ENCODE measurements at places on chromosomes 3 and 15. TPM values are rescaled to one million over a fixed set of nuclear protein-coding genes. Genes with fewer than 3 reads are reported as not detected.
A peak's percentile ranks its signal among the peaks of the same experiment; 100 is the strongest.

The SAMMSON gene
- total RNA-seq: 3.4 TPM

DNA sequence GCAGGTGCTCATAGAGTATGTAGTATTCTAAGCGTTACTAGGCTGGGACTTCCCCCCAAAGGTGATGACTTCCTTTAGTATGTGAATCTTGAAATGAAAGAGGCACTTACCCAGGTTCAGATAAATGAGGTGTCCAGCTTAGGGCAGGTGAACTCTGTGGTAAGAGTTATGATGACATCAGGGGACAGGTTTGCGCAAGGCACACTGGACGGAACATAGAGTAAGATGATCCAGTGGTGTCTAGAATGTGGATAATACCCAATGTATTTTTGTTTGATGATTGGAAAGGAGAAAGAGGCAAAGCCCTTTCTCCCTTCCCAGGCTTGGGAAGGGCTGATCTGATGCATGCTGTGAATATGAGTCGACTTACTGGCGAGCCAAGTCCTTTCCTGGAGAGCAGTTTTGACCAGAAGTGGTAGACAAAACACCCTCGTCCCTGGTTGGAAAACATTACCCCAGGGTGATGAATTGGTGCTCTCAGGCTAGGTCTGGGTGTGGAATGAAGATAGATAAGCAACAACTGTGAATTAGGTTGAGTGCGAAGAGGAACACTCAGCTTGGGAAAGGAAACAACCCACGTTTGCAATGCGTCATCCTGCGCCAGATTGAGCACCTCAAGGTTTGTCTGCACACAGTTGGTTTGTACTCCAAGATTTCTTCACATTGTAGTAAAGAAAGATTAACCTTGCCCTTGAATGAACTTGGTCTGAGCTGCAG, 124.2 kb downstream of the GHSR start:
- DNase-seq: peak; percentile 44

The ACAN gene
- 23.2 TPM for total RNA-seq

DNA sequence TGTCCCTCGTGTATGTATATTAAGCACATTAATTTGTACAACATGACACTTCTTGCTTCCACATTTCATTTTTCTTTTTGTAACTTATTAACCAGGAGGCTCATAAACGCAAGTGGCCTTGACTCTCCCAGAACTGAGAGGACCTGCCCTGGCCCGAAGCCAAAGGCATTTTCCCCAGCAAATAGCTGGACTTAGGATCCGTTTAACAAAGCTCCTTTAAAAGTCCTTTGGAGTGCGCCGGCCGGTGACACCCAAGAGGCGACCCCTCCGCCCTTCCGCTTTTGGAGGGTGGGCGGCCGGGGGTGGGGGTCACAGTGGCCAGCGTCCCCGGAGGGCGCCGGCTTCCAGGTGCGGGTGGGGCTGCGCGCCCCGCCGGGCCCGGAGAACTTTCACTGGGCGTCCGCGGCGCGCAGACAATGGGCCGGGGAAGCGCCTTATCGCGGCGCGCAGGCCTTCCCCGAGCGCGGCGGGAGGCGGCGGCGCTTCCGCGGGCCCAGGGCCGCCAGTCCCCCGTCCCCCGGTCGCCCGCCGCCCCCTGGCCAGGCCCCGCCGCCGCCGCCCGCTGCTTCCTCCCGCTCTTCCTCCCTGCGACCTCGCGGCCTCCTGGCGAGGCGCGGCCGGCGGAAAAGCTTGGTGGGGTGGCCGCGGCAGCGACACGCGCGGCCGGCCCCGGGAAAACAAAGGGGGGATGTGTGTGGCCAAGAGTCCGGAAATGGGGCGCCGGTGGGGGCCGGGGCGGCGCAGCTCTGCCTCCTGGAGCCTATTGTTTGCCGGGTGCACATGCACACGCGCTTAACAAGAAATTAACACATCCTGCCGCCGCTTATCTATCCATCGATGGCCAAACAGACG, 613.4 kb downstream of the MCTP2 start:
- no peak for DNase-seq

The DNAH12 gene
- 0.95 TPM for total RNA-seq
